Stimulated activated CD4-positive, alpha-beta T cell treated with anti-CD3 and anti-CD28 coated beads, Interleukin-4, amount 100 ng/mL, for 4 hours (primary cell): ENCODE measurements at places on chromosomes 1 and 21.

GRCh38 chr1:168293356-168293755, 12.7 kb downstream of the TBX19 start:
- DNase-seq: no peak

DNA sequence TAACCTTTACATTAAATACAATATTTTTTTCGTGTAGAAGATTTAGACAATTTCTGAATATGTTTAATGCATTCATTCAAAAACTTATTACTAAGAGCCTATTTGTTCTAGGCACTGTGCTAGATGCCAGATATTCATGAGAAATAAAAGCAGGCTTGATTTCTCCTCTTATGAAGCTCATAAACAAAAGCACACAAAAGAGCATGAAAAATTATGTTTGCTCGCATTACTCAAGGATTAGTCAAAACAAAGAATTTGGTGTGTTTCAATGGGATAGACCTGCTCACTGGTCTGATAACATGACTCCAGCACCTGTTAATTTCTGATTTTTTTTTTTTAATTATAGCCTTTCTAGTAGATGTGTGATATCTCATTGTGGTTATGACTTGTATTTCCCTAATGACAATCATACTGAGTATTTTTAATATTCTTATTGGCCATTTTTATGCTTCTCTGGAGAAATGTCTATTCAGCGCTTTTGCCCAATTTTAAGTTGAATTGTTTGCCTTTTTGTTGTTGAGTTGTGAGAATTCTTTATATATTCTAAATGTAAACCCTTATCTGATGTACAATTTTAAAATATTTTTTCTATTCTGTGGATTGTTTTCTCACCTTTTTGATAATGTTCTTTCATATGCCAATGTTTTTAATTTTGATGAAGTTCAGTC, 382.3 kb upstream of the ADGRL4 start:
- DNase-seq: no peak

DNA sequence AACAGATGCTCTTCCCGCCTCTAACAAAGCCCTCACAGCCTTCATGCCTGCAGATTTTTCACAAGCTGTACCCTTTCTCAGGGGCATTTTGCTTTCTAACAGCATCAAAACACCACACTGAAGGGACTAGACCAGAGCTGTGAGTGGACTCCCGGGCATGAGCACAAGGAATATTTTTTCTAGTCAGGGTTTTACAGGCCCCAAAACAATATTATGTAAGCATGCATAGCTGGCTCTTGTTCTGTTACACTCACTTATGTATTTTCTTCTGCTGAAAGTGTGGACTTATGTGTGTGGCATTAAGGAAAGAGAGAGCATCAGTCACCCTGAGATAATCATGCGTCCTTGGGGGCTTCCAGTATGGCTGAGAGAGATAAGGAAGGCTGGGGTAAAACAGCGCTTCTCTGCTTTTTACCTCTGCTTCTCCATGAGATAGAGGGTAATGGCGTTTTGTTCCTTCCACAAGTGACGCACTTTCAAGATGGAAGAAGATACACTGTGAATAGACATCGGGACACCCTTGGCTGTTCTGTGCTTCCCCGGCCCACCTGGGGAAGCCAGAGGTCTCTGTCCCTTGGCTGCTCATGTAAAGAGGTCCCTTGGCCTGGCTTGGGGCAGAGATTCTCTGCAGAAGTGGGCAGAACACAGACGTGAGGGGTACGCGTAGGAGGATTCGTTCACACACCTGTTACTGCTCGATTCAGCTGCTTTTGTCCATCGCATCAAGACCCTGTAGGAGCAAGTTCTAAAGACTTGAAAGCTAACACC, 266.7 kb upstream of the RAB4A start:
- DNase-seq: no peak

DNA sequence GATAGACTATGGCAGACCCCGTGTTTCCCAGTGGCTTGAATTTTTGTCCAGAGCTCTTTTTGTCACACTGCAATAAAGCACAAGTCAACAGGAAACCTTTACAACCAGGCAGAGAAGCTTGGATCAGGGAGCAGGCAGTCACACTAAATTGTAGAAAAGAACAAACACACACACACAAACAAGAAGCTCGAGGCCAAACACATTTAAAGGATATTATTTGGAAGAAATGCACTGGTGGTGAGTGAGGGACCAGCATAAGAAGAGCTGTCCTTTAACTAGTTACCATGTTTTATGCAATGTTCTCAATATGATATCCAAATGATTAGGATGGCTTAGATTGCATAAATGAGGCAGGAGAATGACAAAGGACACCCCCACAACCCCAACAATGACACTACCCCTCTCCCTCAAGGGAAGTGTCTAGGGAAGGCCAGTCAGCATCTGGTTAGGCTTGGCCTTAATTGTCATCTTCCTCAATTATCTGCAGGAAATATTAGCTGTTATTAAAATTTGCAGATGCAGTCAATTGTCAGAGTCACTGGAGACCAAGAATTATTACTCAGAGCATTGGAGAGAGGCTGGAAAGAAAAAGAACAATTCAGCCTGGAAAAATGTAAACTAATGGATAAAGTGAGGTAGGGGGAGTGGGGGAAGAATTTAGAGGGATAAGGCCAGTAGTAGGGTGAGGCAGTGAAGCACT, 35.3 kb downstream of the DDR2 start:
- no peak for DNase-seq

- no peak for DNase-seq
Observed at GRCh38 chr1:220922951-220923350, 43.7 kb downstream of the HLX start.

- no peak for DNase-seq
Observed at GRCh38 chr1:27011058-27011764, 1.4 kb downstream of the TENT5B start.

- DNase-seq: no peak
Observed at GRCh38 chr1:62377043-62377562, 57.9 kb upstream of the KANK4 start.
